ENCODE measurements at places on chromosomes 3 and 15. TPM values are rescaled to one million over a fixed set of nuclear protein-coding genes. Genes with fewer than 3 reads are reported as not detected.
A peak's percentile ranks its signal among the peaks of the same experiment; 100 is the strongest.

DNA sequence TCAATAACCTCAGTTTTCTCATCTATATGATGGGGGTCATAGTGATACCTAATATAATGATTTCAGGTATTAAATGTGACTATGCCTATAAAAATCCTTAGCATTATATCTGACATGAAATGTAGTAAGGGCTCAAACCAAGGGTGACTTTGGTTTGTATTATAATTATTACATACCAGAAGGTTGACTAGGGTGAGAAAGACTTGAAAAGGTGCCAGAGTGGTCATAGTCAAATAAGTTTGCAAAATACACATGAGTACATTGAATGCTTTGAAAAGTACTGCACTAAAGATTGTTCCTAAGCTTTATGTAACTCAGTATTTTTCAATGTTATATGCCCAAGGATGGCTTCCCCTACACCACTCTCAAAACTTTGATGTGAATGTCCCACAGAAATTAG lies 297.2 kb downstream of the ARPP21 start:
- DNase-seq, result no peak
- no peak overlapping the region for H3K27ac ChIP-seq
- H3K27me3 ChIP-seq, result no peaks in the 10 kb centered on the region
- no peaks in the 10 kb centered on the region for H3K36me3 ChIP-seq

DNA sequence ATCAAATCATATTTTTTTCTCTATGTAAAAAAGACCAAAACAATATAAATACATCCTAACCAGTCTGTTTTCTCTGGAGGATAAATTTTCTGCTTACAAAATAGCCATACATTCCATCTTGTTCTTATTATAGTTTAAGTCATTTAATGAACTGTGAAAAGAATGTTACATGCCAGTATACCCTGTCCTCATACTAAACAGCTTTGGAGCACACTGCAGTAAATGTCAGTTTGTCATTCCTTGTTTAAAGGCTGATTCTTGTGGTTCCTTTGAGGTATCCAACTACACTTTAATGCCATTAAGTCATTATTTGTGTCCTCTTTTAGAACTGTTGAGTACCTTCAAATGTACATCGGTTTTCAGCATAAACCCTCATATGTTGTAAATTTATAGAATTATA lies 52.7 kb upstream of the DCBLD2 start:
- no peaks in the 10 kb centered on the region for H3K27me3 ChIP-seq
- no peaks in the 10 kb centered on the region for H3K4me1 ChIP-seq
- no peak for DNase-seq
- no peak overlapping the region for H3K27ac ChIP-seq
- no peaks in the 10 kb centered on the region for H3K36me3 ChIP-seq

GRCh38 chr15:56739964-56740640 lies 6.8 kb upstream of the ZNF280D start:
- no peaks in the 10 kb centered on the region for H3K27me3 ChIP-seq
- DNase-seq, result peak; percentile 59
- no peak overlapping the region for H3K4me3 ChIP-seq
- no peak overlapping the region for H3K27ac ChIP-seq

DNA sequence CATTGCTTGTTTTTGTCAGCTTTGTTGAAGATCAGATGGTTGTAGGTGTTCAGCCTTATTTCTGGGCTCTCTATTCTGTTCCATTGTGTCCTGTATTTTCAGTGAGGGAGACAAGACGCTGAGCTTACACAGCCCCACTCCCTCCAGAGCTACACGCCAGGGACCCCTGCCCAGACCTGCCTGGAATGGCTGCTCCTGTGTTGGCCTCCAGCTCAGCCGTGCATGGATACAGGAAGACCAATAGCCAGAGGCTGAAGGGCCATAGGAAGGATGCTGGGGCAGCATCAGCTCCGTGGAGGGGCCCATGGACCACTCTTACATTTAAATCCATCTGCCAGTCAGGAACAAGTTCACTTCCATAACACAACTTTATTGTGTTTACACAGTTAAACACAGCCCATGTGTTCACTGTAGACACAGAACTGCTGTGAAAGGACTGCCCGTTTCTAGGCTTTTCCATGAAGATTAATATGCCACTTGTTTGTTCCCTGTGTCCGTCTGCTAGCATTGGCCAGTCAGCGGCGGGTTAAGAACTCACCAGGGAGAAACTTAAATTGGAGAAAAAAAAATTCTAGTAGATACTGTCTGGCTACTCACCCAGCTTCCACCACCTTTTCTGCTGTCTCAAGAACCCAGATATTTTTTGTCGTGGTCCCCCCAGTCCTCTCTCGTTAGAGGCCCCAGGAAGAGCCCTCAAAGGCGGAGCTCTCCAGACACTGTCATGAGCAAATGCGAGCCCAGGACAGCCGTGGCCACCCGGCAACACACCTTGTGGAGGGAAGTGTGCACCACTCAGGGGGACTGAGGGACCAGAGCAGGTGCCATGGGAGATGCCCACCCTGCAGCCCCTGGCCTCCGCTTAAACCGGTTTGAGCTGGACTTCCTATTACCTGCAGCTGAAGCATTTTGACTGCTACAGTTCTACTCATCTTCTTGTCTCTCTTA lies 142.3 kb upstream of the MEF2A start:
- no peak overlapping the region for H3K4me3 ChIP-seq
- no peaks in the 10 kb centered on the region for H3K27me3 ChIP-seq
- H3K27ac ChIP-seq, result no peak overlapping the region
- DNase-seq, result no peak
- no peaks in the 10 kb centered on the region for H3K36me3 ChIP-seq

- H3K4me1 ChIP-seq, result no peaks in the 10 kb centered on the region
- H3K36me3 ChIP-seq, result no peaks in the 10 kb centered on the region
- H3K4me3 ChIP-seq, result no peak overlapping the region
- no peak for DNase-seq
Observed at GRCh38 chr3:194118920-194119319, 17.0 kb upstream of the HES1 start.

GRCh38 chr15:33094336-33094735 lies 100.2 kb downstream of the FMN1 start:
- H3K36me3 ChIP-seq, result no peaks in the 10 kb centered on the region
- DNase-seq, result no peak
- peaks cover 10% of the 10 kb centered on the region for H3K27me3 ChIP-seq

DNA sequence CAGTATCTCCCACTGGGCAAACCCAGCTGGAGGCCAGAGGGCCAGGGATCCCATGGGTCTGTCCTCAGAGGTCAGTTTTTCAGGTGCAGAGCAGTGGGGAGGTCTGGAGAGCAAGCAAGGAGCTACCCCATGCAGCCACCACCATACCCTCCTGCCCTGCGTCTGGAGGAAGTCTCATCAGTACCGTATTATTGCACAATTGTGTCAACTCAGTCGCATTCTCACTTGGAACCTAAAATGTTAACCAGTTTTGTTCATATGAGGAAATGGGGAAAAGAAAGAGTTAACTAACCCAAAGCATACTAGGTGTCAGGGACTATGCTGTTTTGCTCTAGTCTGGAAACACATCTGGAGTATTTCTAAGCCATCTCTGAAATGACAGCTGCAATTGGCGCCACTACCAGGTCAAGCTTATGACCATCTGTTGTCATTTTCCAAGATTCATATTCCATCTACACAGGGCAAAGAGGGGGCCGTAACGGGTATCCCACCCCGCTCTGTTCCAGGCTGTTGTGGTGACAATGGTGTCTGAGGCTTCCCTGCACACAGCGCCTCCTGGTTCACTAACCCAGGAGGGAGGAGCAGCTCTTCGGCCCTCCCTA lies 16.9 kb upstream of the APBA2 start:
- DNase-seq, result no peak
- no peaks in the 10 kb centered on the region for H3K27me3 ChIP-seq
- H3K27ac ChIP-seq, result no peak overlapping the region

- H3K36me3 ChIP-seq, result no peaks in the 10 kb centered on the region
- no peak overlapping the region for H3K27ac ChIP-seq
- H3K4me3 ChIP-seq, result no peak overlapping the region
- no peaks in the 10 kb centered on the region for H3K4me1 ChIP-seq
- no peak for DNase-seq
- H3K27me3 ChIP-seq, result no peaks in the 10 kb centered on the region
Observed at GRCh38 chr3:185852635-185853034, 27.8 kb upstream of the IGF2BP2 start.

GRCh38 chr15:63157891-63158431 lies 684 bp upstream of the RPS27L start:
- DNase-seq, result peak; percentile 80
- H3K27me3 ChIP-seq, result no peaks in the 10 kb centered on the region
- H3K4me1 ChIP-seq, result no peaks in the 10 kb centered on the region
- peak overlapping the region; percentile 83 for H3K27ac ChIP-seq
- peaks cover 12% of the 10 kb centered on the region for H3K36me3 ChIP-seq

GRCh38 chr3:197262709-197263108 lies 35.7 kb downstream of the DLG1 start:
- no peak overlapping the region for H3K27ac ChIP-seq
- DNase-seq, result no peak
- no peak overlapping the region for H3K4me3 ChIP-seq
- H3K27me3 ChIP-seq, result no peaks in the 10 kb centered on the region
- H3K4me1 ChIP-seq, result no peaks in the 10 kb centered on the region
- peaks cover 25% of the 10 kb centered on the region for H3K36me3 ChIP-seq

- no peak for DNase-seq
- H3K27ac ChIP-seq, result no peak overlapping the region
- no peaks in the 10 kb centered on the region for H3K4me1 ChIP-seq
- no peaks in the 10 kb centered on the region for H3K27me3 ChIP-seq
Observed at GRCh38 chr3:117417411-117417810, 707.8 kb downstream of the TUSC7 start.

GRCh38 chr3:169218314-169218983 lies 445.1 kb downstream of the MECOM start:
- no peaks in the 10 kb centered on the region for H3K4me1 ChIP-seq
- no peak overlapping the region for H3K4me3 ChIP-seq
- H3K27me3 ChIP-seq, result no peaks in the 10 kb centered on the region

- peaks cover 59% of the 10 kb centered on the region for H3K36me3 ChIP-seq
- H3K27ac ChIP-seq, result no peak overlapping the region
- no peaks in the 10 kb centered on the region for H3K4me1 ChIP-seq
- H3K27me3 ChIP-seq, result no peaks in the 10 kb centered on the region
- no peak for DNase-seq
Observed at GRCh38 chr15:41288464-41288863, 43.9 kb downstream of the OIP5 start.

DNA sequence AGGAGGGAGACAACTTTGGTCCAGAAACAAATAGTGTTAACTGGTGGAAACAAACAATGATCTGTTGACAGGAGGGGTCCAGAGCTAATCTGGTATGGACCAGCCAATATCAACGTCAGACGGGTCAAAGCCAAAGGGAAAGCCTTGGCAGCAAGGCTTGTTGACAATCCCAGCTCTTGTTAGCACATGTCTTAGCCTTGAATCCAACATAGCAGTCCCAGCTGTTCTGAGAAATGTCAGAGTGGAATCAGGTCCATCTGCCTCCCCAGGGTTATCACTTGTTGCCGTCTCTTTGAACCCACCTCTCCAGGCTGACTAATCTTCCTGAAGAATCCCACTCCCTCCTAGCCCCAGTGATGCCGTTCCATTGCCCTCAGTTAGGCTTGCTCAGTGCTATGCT lies 404.6 kb upstream of the MCTP2 start:
- no peaks in the 10 kb centered on the region for H3K36me3 ChIP-seq
- DNase-seq, result no peak
- no peak overlapping the region for H3K27ac ChIP-seq
- no peaks in the 10 kb centered on the region for H3K27me3 ChIP-seq
- H3K4me3 ChIP-seq, result no peak overlapping the region
- H3K4me1 ChIP-seq, result peaks cover 18% of the 10 kb centered on the region

DNA sequence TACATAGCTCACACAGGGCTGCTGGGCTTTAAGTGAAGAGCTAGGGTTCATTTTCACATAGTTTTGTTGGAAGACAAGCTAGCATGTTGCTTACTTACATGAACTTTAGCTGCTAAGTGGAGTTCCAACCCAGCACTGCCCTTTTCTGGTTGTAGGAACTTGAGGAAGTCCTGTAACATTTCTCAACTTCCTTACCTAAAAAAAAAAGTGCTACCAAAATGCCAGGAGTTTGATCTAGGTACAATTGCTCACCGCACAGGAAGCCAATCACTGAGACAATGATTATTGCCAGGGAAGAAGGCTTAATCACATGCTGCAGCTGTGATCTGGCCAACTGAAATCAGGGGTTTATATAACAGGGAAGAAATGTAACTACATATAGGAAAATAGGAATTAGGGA lies 52.8 kb downstream of the IL12A start:
- no peaks in the 10 kb centered on the region for H3K36me3 ChIP-seq
- no peak overlapping the region for H3K27ac ChIP-seq
- H3K27me3 ChIP-seq, result peaks cover 32% of the 10 kb centered on the region
- no peak for DNase-seq
- H3K4me1 ChIP-seq, result peaks cover 3% of the 10 kb centered on the region
- H3K4me3 ChIP-seq, result no peak overlapping the region

DNA sequence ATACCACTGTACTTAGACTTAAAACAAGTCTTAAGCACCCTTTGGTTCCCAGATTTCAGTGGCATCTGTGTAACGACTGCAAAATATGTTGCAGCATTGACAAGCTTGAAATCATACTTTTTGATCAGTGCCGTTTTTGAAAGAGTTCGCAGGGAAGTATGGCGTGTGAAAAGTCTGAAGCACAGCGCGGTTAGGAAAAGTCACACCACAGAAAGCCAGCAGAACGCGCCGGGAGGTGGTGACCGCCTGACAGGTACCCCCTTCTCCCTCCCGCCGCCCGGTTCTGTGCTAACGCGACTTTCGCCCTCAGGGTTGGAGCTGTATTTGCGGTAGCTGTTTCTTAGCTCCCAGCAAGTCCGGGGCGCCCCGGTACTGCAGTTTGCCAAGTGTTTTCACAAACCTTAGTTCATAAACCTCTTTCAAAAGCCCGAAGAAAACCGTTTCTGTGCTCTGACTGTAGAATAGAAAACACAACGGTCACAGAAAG lies 481 bp upstream of the CRYBG3 start:
- no peaks in the 10 kb centered on the region for H3K36me3 ChIP-seq
- peaks cover 5% of the 10 kb centered on the region for H3K4me1 ChIP-seq
- peak overlapping the region; percentile 90 for H3K4me3 ChIP-seq
- peaks cover 27% of the 10 kb centered on the region for H3K27me3 ChIP-seq

- H3K27ac ChIP-seq, result no peak overlapping the region
- H3K4me3 ChIP-seq, result no peak overlapping the region
- no peaks in the 10 kb centered on the region for H3K27me3 ChIP-seq
- no peak for DNase-seq
- H3K4me1 ChIP-seq, result peaks cover 6% of the 10 kb centered on the region
Observed at GRCh38 chr15:49370782-49371181, 52.3 kb upstream of the FGF7 start.

DNA sequence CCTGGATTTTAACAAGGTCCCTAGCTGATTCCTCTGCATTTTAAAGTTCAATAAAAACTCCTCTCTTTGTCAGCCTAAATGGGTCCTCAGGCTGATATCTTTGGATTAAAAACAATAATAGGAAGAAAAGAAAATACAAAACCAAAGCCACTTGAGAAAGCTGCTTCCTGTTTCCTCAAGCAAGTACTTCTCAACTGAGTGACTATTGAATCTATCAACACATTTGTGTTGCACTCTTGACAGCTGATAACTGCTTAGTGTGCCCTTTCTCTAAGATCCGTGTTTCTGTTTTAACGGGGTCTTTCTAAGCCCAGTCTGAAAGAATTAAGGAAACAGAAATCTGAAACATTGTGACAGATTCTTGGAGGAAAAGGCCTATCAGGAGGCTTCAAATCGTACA lies 410.7 kb downstream of the GRM7 start:
- no peak overlapping the region for H3K4me3 ChIP-seq
- H3K4me1 ChIP-seq, result no peaks in the 10 kb centered on the region
- no peak overlapping the region for H3K27ac ChIP-seq
- no peaks in the 10 kb centered on the region for H3K27me3 ChIP-seq

The ARPIN gene
- total RNA-seq, result 6.9 TPM

The PLOD2 gene
- total RNA-seq, result 702 TPM

The LRRN1 gene
- 216 TPM for total RNA-seq

The RBPMS2 gene
- total RNA-seq, result 95.2 TPM

The SLC33A1 gene
- total RNA-seq, result 24.8 TPM

The MESP2 gene
- 0.20 TPM for total RNA-seq

The FANCI gene
- 90.5 TPM for total RNA-seq

Measured in endodermal cell (in vitro differentiated cells).